ENCODE measurements at places on chromosomes 7 and 10.

DNA sequence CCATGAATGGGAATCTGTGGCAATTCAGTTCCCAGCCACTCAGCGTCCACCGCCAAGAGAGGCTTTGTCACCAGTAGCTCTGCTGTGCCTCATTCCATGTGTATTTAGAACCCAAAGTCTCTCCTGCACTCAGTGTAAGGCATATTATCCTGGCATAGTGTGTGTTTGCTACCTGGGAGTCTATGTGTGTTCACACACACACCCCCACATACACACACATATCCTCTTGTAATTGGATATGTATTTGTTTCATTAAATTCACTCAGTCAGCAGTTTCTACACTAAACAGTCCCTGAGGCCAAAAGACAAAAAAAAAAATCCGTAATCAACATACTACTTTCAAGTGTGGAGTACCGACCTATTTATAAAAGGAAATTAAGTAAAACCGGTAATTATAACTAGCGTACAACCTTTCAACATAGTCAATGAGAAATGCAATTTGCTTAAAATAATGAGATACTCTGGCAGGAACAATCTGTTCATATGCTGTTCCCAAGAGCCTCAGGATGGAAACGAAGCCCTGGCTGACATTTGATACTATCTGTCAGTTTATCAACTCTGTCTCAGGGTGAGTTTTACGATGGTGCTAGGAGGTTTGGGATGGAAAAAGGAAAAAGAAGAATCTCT, 425.8 kb upstream of the CELF2 start:
- no peak for DNase-seq

GRCh38 chr10:46229144-46229563, 57.6 kb upstream of the ANTXRL start:
- DNase-seq = peak; percentile 40

DNA sequence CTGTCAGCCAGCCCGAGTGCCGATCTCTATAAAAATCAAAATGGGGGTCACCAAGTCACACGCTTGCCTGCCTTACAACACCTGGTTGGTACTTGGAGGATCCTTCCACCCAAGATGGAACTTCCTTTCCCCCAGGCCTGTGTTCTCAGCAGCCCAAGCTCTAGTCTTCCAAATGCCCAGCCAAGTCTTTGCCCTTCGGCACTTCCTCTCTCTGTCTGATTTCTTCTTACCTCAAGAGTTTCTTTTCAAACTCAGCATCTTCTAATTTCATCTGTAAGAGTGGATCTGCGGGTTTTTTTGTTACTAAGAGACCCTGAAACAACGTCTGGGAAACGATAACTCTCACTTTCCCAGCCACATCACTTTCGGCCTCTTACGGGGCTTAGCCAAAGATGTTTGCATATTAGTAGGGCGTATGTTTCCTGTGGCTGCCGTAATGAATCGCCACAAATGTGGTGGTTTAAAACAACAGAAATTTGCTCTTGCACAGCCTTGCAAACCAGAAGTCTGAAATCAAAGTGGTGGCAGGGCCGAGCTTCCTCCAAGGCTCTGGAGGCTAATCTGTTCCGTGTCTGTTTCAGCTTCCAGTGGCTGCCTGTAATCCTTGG, 219.9 kb downstream of the TCF7L2 start:
- peak; percentile 17 for DNase-seq

DNA sequence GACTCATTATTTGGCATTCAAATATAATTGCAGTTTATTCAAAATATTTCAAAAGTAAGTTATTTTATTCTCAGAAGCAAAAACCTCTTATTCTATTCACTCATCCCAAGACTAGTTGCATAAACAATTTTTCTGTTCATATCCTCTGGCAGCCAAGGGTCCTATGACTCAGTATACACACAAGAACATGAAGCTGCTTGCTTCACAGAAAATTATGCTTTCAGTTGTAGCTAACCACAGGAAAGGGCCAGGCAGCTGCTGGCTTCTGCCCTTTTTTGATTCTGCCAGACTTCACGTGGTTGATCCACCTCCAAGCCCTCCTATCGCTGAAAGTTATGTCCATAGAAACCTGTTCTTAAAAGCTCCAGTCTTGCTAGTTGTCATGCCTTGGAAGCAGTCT, 108.8 kb downstream of the ABCA13 start:
- DNase-seq = no peak
